ENCODE measurements at places on chromosomes 2 and 18.
A peak's percentile ranks its signal among the peaks of the same experiment; 100 is the strongest.

- no peak for DNase-seq
Observed at GRCh38 chr18:50377061-50377798, 2.4 kb downstream of the SKA1 start.

GRCh38 chr2:109406301-109406700 is 207.5 kb downstream of the SEPTIN10 start:
- DNase-seq, result no peak

DNA sequence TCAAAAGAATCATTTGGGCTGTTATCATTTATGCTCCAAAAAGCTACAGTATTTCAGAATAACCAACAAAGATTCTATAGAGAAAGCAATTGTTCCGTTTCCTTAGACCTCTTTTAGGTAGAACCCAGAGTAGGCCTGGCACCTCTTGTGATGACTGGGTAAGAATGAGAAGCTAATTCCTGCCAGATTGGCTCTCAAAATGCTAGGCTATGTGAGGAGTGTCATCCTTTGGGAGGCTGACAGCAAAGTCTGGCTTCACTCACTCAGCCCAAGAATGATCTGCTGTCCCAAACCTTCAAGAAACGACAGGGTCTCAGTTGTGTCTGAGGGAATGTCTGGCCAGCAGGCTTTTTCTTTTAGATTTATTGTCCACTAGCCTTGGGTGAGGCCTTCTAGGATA is 4.5 kb downstream of the CERS6 start:
- DNase-seq, result no peak

DNA sequence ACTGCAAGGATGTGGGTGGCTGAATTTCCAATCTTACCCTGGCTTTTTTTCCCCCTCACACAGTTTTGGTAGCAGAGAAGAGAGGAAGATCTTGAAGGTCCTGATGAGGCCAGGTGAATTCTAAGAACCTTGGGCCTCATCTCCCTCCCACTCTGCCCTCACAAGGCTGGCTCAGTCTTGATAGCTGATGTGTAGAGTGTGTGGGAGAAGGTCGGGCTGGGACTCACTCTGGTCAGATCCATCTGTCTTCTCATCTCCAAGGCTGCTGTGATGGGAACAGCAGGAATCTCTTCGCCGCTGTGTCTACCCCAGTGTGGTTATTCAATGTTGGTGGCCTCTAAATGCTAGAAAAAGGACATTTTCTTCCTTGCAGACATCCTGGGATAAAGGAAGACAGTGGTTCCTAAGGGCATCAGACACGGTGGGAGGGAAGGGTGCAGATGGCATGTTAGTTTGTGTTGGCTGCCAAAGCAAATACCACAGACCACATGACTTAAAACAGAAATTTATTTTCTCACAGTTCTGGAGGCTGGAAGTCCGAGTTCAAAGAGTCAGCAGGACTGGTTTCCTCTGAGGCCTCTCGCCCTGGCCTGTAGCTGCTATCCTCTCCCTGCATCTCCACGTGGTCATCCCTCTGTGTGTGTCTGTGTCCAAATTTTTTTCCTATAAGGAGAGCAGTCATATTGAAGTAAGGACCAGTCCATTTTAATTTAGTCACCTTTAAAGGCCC is 37.6 kb upstream of the MGAT4A start:
- DNase-seq, result no peak

DNA sequence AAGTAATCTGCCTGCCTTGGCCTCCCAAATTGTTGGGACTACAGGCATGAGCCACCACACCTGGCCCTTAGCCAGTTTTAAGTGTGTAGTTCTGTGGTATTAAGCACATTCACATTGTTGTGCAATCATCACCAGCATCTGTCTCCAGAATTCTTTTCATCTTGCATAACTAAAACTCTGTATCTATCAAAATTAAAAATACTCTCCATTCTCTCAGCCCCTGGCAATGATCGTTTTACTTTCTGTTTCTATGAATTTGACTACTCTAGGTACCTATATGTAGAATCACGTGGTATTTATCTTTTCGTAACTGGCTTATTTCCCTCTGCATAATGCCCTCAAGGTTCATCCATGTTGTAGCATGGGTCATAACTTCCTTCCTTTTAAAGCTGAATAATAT is 45.5 kb upstream of the CAVIN2 start:
- no peak for DNase-seq

DNA sequence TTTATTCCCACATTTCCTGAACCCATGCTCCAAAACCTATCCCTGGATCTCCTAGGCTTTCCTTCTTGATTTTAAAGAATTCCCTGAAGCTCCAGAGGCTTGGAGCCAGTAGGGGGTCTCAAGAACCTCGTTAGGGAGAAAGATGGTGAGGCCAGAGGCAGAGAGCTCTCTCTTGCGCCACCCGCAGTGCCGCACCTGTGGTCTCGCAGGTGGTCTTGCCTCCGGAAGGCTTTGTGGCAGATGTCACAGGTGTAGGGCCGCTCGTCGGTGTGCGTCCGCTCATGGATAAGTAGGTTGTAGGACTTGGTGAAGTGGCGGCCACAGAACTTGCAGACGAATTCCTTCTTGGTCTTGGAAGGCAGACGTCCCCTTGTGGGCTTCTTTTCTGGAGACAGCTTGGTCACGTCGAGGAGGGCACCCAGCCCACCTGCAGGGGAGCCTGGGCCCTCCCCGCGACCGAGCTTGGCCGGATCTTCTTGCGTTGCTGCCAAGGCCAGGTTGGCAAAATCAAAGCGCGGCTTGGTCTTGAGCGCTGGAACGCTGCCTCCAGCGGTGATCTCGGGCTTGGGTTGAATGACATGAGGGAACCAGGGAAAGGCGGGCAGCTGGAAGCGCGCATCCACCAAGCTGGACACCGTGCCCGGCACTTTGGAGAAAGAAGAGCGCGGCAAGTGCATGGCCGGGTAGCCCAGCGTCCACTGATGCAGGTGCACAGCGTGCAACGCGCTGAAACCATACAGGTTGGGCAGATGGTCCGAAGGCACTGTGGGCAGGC is 5.3 kb downstream of the OSR1 start:
- no peak for DNase-seq

DNA sequence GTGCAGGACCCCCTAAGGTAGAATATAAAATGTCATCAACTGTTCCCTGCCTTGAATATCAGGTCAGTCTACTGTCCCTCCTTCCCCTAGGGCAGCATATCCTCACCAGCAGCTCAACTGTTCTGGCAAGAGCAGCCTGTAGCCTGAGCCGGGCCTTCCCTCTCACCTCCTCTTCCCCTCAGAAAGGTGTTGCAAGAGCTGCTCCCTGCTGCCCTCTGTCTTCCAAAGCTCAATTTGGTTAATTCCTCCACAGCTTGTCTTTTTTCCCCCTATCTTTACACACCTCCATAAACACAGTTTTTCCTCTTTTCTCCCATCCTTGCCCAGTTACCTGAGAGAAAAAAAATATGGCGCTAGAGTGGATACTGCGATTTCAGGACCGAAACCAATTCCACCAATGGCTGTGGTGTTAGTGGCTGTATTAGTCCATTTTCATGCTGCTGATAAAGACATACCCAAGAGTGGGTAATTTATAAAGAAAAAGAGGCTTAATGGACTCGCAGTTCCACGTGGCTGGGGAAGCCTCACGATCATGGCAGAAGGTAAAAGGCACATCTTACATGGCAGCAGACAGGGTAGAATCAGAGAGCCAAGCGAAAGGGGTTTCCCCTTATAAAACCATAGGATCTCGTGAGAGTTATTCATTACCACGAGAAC is 184.7 kb downstream of the MREG start:
- DNase-seq, result peak; percentile 69

- no peak for DNase-seq
Observed at GRCh38 chr2:3038636-3039035, 339.0 kb downstream of the EIPR1 start.

- no peak for DNase-seq
Observed at GRCh38 chr2:120892271-120892966, 156.8 kb downstream of the GLI2 start.

GRCh38 chr2:230144355-230144754 is 75.4 kb downstream of the SP110 start:
- no peak for DNase-seq

DNA sequence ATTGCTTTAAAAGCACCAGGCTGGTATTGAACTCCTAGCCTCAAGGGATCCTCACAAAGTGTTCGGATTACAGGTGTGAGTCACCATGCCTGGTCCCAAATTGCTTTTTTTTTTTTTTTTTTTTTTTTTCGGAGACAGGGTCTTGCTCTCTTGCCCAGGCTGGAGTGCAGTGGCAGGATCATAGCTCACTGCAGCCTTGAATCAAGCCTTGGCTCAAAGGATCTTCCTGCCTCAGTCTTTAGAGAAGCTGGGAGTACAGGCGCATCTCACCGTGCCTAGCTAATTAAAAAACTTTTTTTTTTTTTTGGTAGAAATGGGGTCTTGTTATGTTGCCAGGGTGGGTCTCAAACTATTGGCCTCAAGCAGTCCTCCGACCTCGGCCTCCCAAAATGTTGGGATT is 12.8 kb downstream of the MTA3 start:
- DNase-seq, result no peak

- no peak for DNase-seq
Observed at GRCh38 chr18:48929212-48929612, 21.6 kb downstream of the SMAD7 start.

- DNase-seq, result no peak
Observed at GRCh38 chr18:21004726-21005125, 106.9 kb downstream of the ROCK1 start.

- no peak for DNase-seq
Observed at GRCh38 chr2:234098681-234099080, 48.2 kb downstream of the SPP2 start.

GRCh38 chr18:10290638-10291235 is 163.7 kb upstream of the APCDD1 start:
- no peak for DNase-seq

GRCh38 chr2:84885111-84885510 is 4.2 kb upstream of the TRABD2A start:
- DNase-seq, result no peak

GRCh38 chr2:8673381-8673780 is 8.5 kb upstream of the ID2 start:
- DNase-seq, result no peak

DNA sequence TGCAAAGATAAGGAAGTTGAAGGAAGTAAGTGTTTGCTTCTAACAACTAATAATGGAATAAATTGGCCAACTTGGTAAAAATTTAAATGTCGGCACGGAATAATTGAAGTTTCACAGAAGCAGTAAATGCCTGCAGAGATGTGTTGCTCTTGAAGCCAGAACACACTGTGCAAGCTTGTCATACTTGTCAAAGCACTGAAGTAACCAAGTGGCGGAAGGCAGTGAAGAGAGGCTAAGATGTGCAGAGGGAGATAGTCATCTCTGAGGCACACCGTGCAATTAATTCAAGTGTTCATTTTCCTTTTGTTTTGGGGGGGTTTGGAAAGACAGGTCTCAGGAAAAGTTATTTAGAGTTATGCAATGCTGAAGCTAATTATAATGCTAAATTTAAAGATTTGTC is 5.2 kb downstream of the DCDC2C start:
- no peak for DNase-seq

Data from NAMALWA (cell line).